ENCODE measurements at places on chromosomes 6 and 20.

DNA sequence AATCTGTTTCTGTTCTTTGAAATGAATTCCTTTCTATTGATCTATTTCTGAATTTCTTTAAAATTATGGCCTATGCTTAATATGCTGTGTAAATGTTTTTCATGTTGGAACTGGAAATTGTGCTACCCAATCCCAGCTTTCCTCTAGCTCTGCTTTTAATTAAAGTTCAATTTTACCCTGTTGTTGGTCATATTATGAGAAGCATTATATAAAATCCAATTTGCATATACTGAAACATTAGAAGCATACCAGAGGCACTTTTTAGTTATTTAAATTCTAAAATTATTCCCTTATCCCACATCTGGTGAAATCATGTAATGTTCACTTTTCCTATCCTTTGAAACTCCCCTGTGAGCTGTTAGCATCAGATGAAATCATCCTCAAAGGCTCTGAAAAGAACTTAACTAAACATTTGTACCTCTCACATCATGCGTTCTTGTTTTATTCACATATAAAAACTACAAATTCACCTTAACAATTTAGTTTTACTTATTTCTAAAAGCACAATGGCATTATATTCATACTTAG is 160.6 kb upstream of the COL21A1 start:
- DNase-seq: no peak

DNA sequence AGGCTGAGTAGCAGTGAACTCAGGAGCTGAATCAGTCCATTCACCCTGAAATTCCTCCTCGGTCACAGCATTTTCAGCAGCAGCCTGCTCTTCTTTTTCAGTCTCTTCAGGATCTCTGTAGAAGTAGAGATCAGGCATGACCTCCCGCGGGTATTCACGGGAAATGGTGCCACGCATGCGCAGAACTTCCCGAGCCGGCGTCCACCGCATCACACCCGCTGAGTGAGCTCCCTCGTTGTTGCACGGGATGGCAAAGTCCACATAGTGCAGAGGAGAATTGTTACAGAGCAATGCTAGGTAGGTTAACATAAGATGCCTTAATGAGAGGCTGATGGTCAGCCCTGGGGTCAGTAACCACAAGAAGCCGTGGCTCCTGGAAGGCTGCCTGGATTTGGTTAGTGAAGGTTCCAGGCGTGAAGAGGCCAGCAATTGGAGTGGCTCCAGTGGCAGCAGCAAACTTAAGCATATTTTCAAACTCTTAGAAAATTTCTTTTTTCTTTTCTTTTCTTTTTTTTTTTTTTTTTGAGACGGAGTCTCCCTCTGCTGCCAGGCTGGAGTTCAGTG is 113.5 kb upstream of the HDAC2 start:
- no peak for DNase-seq

GRCh38 chr6:18148304-18149025 is 6.4 kb downstream of the TPMT start:
- DNase-seq: no peak

- no peak for DNase-seq
These were observed 24.6 kb downstream of the TRAM2 start for GRCh38 chr6:52552278-52552643.

GRCh38 chr20:63089051-63089907 is 82.5 kb upstream of the BHLHE23 start:
- DNase-seq: no peak

GRCh38 chr6:27599859-27600532 is 127.1 kb upstream of the ZNF184 start:
- DNase-seq: no peak

- no peak for DNase-seq
These were observed 190.4 kb downstream of the OGFRL1 start for GRCh38 chr6:71478834-71479541.

DNA sequence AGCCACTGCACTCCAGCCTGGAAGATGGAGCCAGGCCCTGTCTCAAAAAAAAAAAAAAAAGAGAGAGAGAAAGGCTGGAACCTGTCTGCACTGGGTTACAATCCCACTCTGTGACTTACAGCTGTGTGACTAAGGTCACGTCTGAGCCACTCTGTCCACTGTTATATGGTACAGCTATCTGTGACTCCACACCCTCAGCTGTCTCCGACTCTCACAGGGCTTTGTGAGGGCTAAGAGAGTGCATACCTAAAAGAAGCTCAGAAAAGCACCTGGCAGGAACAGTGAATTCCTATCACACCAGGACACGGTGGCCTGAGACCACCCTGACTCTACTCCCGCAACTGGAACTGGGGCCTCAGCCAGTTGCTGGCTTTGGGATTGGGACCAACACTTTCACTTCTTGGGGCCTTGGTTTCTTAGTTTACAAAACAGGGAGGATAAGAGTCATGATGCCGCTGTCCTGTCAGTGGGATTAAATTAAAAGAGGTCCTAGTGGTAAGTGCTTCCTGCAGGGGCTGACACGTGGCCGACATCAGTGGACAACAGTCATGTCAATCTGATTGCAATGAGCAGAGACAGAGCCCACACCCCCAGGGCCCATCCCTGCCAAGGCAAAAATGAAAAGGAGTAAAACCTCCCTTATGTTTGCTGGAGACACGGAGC is 5.7 kb upstream of the CD93 start:
- no peak for DNase-seq

- no peak for DNase-seq
These were observed 277.9 kb upstream of the IRAK1BP1 start for GRCh38 chr6:78589436-78589835.

GRCh38 chr20:50279988-50280850 is 89.6 kb downstream of the CEBPB start:
- DNase-seq: no peak

GRCh38 chr6:30348957-30349356 is 4.0 kb downstream of the RPP21 start:
- DNase-seq: no peak

DNA sequence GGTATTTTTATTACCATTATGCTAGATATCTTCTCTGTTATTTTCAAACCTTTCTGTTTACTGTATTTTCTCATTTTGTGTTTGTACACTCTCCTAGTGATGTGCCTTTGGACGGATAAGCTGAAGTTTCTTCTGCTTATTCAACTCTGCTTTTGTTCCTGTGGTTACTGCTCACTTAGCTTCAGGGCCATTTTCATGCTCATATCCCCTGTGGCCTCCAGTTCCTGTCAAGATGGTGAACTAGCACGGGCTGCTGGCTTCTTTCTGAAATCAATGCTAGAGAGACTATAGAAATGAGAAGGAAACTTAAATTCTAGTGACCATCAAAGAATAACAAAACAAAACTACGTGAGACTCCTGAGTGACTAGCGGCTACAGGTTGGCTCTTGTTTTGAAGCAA is 6.8 kb upstream of the CST8 start:
- no peak for DNase-seq

- DNase-seq: no peak
These were observed 39.4 kb downstream of the NOL7 start for GRCh38 chr6:13654496-13654895.

DNA sequence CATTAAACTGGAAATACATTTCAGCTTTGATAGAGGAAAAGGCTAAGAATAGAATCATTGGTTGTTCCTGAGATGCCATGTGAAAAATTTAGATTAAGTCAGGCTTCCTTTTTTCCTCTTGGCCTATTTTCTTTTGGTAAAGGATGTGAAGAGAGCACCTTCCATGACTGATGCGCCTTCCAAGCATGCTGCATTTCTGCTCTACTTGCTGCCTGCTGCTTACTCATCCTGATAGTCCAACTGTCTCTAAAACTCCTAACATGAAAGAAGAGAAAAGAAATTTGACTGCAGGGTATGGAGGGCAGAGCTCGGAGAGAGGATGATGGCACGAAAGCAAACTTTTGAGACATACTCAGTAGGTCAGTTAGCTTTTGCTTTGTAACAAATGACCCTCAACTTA is 28.8 kb downstream of the SNAP25 start:
- DNase-seq: no peak

DNA sequence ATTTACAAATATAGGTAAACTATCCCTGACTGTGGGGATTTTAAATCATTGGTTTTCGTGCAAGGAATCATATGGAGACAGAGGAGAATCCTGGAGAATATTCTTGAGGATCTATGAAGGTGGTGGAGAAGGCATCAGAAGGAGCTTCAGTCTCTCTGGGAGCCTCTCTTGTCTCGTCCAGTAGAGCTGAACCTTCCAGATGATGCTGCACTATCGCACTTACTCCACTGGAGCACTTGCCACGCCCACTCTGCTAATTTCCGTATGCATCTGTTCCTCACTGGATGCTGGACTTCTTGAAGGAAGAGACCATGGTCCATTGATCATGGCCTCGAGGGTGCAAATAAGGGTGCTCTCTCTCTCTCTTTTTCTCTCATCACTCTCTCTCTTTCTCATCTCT is 36.8 kb downstream of the C6orf118 start:
- DNase-seq: no peak

DNA sequence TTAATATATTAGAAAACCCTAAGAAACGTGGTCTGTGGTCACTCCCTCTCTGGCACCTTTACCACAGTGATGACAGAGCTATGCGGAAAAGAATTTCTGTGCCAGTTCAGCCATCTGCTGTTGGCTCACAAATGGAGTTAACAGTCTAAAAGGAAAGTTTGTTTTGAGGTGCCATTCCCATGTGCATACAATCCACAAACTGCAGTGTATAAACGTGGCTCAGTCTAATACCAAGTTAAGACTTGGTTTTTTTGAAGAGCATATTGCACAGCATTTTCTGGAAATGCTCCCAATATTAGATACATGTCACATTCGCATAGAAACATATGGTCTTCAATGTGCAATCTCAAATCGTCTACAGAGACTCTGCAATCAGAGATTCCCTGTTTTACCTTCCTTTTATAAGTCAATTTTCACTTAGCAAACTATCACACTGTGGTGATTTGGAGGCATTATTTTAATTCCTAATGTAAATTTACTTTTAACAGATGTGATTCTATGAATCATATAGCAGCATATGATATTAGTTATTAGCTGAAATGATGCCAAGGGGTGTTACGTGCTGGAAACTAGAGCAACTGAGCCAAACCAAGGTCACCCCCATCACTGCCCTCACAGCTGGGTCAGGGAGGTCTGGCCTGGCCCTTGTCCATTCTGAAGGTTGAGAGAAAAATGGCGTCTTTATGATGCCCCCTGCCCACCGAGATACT is 383.5 kb downstream of the PRKN start:
- no peak for DNase-seq

- no peak for DNase-seq
These were observed 3.1 kb downstream of the GMDS start for GRCh38 chr6:2242311-2242710.

- no peak for DNase-seq
These were observed 1.3 kb downstream of the C6orf141 start for GRCh38 chr6:49551866-49552129.

DNA sequence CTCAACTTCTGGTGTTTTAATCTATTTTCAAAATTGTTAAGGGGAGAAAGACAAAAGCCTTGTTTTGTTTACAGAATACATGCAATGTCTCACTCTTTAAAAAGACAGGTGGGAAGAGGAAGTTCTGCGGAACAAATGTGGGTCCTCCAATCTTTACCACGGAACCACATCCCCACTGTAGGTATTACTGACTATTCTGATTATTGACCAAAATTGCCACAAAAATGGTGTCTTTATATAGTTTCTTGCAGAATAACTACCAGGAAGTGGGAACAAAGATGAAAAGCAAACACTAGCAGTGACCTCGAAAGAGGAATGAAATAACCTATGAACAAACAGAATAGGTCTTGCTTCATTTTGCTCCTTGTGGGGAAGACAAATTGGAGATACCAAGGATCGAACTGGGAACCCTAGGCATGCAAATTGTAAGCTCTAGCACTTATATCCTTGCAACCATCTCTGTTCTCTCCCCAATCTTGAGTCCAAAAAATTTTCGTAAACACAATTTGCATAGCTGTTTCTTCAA is 106.7 kb downstream of the GPX5 start:
- no peak for DNase-seq

- no peak for DNase-seq
These were observed 184.1 kb upstream of the SULF2 start for GRCh38 chr20:47969426-47969825.

DNA sequence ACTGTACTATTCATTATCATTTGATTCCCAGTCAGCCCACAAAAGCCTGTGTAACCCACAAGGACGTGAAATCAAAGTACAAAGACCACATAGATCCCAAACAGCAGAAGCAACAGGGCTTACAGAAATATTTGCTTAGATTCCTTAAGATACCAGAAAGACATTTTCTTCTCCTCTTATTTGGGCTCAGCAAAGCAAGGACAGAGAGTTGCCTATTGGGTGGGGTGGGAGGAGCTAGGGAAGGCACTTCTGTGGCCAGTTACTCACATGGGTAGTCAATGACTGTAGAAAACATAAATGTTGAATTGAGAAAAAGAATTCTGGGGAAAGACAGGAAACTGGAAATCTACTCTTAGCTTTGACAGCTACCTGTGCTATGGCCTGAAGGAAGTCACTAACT is 19.8 kb downstream of the PDE7B start:
- no peak for DNase-seq

GRCh38 chr6:84749181-84749580 is 15.2 kb downstream of the TBX18 start:
- no peak for DNase-seq

GRCh38 chr6:147046141-147046877 is 157.9 kb upstream of the STXBP5 start:
- no peak for DNase-seq

- DNase-seq: no peak
These were observed 133.7 kb downstream of the MYO6 start for GRCh38 chr6:75882734-75883133.

DNA sequence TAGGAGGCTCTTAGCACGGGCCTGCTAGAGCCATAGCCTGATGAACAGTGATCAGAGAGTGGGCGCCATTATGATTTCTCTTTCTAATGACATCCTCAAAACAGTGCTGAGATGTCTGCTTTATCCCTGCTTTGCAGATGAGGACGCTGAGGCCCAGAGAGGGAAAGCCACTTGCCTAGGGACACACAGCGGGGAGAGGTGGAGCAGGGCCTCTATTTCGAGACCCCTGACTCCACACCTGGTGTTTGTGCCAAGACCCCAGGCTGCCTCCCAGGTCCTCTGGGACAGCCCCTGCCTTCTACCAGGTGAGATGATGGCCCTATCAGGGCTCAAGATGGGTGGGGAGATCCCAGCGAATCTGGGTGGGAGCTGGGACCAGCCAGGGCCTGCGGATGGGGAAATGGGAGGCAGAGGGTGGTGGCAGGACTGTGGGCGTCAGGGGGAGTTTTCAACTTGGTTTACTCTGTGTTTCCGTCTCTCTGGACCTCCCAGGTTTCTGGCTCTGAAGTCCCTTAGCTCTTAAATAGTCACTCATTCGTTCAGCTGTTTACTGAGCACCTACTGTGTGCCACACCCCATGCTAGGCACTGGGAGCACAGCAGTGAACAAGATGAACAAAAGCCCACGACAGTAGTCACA is 36.7 kb downstream of the SRC start:
- no peak for DNase-seq

All from stimulated activated CD4-positive, alpha-beta T cell treated with anti-CD3 and anti-CD28 coated beads, Interleukin-12 subunit alpha, Interleukin-12 subunit beta, amount 100 ng/mL, for 48 hours (primary cell).